ENCODE measurements at places on chromosomes 4 and X.

DNA sequence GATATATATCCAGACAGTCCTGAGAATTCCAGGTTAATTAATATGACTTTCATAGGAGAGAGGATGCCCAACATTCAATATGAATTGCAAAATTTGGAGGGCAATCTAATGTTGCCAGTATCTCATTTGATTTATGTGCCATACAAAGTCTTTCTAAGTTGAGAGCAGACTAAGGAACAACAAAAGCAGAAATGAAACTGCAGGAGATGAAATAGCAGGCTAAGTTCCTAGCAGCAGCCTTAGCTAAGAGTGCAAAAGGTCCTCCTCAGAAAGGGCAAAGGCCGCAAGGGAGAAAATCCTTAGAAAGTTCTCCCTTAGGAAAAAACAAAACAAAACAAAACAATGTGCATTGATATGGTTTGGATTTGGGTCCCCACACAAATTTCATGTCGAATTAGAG lies 602.9 kb upstream of the HTR2C start:
- DNase-seq: no peak

- no peak for DNase-seq
Measured at GRCh38 chr4:77158487-77158861, 1.5 kb downstream of the CCNG2 start.

DNA sequence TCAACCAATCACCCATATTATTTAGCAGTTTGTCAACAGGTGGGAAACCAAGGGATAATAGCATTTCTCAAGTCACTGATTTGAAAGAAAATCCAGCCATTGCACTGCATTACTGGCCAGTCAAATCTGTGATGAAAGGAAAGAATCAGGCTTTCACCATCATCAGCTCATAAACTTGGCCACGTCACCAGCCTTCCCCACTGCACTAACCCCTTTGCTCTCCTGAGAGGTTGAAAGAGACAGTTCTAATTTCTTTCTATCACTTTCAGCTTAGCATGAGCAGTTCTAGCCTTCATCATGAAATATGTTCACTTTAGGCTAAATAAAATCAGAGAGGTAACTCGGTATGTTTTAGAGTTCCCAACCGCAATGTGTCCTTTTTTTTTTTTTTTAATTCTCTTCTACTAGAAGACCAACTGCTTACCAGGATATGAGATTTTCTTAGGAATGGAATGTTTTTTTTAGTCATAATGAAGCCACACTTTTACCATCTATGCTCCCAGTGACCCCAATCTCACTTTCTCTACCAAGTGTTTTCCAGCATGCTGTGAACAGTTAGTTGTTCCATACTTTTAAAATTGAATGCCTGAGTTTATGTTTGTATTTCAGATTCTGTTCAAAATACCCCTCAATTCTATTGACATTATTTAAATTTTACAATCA lies 55.7 kb upstream of the SLC7A11 start:
- DNase-seq: no peak

DNA sequence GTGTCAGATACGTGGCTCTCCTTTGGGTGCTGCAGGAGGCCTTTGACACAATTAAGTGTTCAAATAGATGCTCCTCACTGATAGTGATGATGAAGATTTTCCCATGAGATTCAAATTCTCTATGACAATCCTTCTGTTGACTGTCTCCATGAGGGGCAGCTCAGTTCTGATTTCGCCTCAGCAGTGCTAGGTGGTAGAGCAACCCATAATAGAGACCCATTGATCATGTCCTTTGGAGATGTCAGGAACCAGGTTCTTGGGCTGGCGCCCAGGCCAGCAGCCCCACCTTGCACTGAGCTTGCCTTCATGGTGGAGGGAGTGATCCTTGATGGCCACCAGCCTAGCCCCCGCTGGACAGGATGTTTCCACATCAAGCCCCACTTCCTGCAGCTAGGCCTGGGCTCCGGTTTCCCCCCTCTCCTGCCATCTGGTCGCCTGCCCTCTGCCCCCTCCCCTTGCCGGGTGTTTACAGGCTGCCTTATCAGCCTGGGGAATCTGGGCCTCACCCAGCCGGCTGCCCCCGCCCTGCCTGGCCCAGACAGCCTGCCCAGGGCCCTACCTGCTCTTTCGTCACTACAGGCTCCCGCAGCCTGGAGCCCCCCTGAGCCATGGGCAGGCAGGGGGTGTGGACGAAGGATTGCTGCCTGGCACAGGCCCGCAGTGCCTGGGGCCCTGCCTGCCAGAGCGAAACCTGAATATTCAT lies 12.6 kb downstream of the ELF4 start:
- DNase-seq: no peak

DNA sequence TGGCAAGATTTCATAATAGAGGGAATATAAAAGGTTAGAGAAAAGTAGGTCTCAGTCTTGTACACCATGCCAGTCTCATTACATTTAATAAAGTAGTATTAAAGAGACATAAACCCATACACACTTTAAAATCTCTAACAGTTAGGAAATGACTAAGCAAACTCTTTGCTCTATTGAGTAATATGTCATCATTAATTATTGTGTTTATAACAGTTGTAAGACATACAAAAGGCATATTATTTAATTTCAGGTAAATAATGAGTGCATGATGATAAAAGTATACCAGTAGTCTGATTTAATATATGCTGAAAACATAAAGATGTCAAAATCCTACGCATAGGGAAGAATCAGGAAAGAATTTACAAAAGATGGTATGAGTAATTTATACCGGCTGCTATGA lies 31.0 kb upstream of the FGG start:
- no peak for DNase-seq

- no peak for DNase-seq
Measured at GRCh38 chrX:143800150-143800549, 79.6 kb upstream of the SPANXN2 start.

- no peak for DNase-seq
Measured at GRCh38 chr4:55546506-55546755, 278 bp downstream of the CLOCK start.

DNA sequence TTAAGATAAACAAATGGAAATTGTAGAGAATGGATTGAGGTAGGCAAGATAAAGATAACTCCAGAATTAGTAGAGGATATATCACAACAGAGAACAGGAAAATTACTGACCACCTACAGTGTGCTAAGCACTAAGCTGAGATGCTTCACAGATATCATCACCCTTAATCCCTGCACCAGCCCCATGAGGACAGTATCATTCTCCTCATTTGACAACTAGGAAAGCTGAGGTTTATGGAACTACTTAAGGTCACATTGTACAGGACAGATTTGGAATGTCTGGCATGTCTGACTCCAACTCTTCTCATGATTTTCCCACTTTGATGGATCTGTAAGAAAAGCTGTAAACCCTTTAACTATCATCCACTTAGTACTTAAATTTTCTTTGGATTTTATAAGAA lies 95.5 kb downstream of the CASK start:
- no peak for DNase-seq

DNA sequence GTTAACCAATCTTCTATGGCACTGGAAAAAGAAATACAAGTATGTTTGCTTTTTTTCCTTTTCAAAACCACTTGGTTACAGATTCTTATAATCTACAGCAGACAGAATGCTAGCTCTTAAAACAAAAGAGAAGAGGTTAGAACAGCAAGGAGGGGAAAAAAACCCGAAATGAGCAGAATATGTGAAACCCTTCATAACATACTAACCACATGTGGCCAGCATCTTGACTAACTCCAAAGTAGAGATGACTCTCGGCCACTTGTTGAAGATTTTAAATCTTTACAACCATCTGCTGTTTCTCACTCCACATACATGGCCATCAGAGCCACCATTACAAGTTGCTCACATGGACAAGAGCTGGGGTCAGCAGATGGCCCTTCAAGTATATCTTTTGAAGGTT lies 100.3 kb downstream of the PAPSS1 start:
- no peak for DNase-seq

- DNase-seq: no peak
Measured at GRCh38 chrX:31555506-31555905, 483.7 kb upstream of the FTHL17 start.

- no peak for DNase-seq
Measured at GRCh38 chrX:152817078-152817764, 13.3 kb downstream of the CETN2 start.

DNA sequence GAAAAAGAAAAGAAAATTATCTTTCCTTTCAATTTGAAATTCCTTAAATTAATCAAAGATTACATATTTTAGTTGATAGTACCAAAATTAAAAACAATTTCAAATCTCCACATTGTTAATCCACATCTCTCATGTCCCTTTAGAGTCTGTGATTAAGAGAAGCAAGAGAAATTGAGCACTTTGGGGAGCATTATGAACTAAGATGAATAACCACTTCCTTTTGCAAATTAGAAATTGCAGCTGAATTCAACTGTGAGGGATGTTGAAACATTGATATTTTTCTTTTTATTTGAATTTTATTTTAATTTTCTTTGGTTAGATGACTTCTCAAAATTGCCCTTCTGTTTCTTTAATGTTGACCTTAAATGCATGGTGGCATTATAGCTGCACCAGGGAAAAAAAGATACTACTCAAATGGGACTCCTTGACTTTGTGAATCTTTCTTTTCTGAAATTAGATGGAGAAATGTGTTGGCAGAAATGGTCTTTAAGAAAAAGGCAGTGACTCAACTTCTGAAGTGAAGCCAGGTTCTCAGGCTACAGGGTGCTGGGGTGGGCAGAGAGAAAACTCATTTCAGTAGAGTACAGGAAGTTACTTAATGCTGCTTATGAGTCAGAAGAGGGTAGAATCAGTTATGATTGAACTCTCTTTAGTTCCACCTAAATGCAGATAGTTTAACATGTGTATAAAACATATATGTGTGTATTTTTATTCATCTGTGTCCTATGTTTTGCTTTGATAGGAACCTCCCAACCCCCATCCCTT lies 92.0 kb upstream of the TNIP3 start:
- DNase-seq: no peak

GRCh38 chr4:26325191-26325590 lies 4.4 kb downstream of the RBPJ start:
- no peak for DNase-seq

DNA sequence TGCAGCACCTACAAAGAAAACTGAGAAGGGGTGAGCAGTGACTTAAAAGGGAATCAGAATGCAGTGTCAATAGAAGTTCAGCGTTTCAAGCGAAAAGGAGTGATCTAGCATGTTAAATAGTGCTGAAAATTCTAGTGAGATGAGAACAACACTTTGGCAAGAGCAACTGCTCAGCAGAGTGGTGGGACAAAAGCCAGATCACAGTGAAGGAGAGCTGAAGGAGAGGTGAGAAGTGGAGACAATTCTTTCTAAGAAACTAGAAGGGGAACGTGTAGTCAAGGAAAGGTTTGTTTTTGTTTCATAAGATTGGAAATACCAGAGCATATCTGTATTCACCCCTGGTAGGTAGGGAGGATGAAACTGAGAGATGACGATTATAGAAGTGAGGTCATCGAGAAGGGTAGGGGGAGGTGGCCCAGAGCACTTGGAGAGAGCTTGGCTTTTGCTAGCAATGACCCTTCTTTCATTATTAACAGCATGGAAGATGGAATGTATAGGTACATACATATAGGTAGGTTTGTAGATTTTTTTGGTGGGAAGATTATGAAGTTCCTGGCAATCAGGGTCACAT lies 33.7 kb downstream of the SRPX2 start:
- no peak for DNase-seq

GRCh38 chr4:167196344-167197012 lies 37.8 kb downstream of the SPOCK3 start:
- no peak for DNase-seq

DNA sequence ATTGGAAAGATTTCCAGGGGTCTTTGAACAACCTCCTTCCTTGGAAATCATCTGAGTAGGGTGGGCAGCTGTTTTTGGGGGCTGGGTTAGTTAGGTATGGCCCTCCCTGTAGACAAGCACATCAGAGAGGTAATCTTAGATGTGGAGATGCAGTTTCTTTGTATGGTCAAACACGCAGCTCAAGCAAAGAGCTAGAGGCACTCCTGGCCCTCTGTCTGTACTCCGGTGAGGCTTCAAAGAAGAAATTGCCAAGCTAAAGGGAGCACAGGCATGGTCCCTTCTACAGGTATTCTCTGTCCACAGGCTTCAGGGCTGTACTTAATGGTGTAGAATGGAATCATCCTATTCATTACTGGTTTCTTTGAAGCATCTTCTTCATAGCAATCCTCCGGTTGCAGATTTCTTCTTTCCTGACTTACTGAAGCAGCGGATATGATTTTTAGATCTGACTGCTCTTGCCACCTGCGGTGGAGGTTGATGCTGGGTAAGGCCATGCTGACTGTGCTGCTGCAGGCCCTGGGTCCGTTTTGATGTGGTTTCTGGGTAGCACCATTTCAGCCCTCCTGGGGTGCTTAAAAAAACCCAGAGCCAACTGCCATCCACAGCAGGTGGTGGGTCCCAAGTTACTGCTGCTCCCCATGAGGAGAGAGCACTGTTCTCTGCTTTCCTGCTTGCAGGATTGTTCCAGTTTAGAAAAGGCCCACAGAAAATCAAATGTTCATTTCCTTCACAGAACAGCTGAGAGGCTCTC lies 318.9 kb upstream of the GATB start:
- no peak for DNase-seq

DNA sequence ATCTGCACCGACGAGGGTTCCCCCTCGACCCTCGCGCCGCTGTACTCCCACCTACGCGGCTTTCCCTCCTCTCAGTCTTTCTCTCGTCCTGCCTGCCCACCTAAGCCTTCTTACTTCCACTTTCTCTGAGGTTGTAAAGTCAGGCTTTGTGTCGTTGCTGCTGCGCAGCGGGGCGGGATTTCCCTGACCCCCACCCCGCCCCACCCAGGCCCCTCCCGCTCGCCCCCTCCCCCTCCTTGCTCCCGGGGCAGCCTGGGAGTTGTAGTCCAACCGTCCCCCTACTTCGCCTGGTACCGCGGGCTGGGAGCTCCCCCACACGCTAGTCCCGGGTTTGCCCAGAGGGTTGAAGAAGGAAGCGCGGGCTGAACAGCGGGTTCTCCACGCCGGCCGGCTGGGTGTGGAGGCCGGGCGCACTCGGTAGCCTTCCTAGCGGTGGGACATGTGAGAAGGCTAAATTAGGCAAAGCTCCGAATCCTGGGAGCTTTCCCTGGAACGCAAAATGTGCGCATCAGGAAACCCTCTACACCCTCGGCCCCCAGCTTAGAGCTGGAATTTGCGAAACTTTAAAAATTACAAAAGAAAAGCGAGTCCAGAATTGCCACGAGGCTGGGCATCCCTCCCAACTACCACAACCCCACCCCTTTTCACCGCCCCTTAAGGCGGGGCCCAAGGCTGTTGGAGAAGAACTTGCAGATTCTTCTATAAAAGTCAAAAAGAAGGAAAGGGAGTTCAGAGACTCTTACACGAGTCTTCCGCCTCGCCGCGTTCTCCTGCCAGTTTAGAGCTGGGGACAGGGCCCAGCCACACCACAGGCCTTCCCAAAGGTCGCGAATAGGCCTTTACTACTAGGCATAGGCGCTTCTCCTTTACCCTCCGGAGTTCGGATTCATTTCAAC lies at the start of gene ATP11C:
Gene ATP11C, minus strand, starts transcription at position 153 of the 896 bp plus-strand sequence. CDS start 1,011 bp downstream, outside the sequence.
- DNase-seq: peak; percentile 90
